Naive thymus-derived CD8-positive, alpha-beta T cell (primary cell): ENCODE measurements at places on chromosomes 2 and 18.
A peak's percentile ranks its signal among the peaks of the same experiment; 100 is the strongest.

DNA sequence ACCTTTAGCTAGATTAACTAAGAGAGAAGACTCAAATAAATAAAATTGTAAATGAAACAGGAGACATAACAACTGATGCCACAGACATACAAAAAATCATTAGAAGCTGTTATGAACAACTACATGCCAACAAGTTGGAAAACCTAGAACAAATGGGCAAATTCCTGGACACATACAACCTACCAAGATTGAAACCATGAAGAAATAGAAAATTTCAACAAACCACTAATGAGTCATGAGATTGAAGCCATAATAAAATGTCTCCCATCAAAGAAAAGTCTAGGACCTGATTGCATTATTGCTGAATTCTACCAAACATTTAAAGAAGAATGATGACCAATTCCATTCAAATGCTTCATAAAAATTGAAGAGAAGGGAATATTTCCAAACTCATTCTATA, 54.3 kb downstream of the ST3GAL5 start:
- H3K27ac ChIP-seq, result peak overlapping the region; percentile 25
- no peaks in the 10 kb centered on the region for H3K27me3 ChIP-seq
- peaks cover 25% of the 10 kb centered on the region for H3K4me1 ChIP-seq
- H3K4me3 ChIP-seq, result no peak overlapping the region

DNA sequence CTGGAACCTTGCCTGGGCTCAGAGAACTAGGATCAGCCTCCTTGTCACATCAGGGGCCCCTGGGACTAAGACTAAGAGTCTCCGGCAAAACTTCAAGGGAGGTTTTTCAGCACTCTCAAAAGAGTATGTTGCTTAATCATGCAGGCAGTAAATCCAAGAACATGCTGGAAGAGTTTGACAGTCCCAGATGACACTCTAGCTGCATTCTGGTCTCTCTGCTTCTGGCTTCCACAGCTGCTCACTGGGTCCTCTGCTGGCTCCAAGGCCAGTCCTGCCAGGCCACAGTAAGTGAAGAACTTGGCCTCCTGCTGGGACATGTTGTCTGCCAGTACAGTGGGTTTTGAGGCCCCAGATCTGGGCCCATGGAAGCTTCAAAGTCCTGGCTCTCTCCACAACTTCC, 45.2 kb upstream of the IL1RL1 start:
- H3K36me3 ChIP-seq, result no peaks in the 10 kb centered on the region
- no peak overlapping the region for H3K4me3 ChIP-seq
- no peaks in the 10 kb centered on the region for H3K4me1 ChIP-seq
- H3K27ac ChIP-seq, result no peak overlapping the region
- no peak for DNase-seq

DNA sequence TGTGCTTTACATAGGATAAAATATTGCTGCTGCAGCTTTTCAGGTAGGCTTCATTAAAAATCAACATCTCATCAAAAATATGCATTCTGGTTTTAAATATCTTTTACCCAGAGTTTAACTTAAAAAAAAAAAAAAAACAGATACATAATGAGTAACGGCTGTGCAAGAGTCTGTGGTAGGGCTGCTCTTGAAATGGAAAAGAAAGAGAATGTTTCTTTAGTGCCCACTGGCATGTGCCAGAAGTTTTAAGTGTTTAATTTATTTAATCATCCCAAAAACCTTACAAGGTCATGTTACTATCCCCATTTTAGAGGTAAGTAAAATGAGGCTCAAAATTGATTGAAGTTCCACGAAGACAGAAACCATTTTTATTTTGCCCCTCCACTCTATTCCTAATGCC, 92.1 kb downstream of the SLC8A1 start:
- no peaks in the 10 kb centered on the region for H3K36me3 ChIP-seq
- no peaks in the 10 kb centered on the region for H3K4me1 ChIP-seq
- H3K27me3 ChIP-seq, result no peaks in the 10 kb centered on the region
- no peak overlapping the region for H3K4me3 ChIP-seq
- no peak for DNase-seq

DNA sequence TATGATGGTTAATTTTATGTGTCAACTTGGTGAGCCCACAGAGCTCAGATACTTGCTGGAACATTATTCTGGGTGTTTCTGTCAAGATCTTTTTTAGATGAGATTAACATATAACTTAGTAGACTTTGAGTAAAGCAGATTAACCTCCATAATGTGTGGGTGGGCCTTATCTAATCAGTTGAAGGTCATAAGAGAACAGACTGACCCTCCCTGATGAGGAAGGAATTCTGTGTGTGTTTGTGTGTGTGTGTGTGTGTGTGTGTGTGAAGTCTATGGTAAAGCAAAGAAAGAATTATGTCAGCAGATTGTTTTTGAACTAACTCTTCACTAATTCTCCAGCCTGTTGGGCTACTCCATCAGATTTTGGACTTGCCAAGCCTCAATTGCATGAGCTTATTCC, 232.2 kb upstream of the MEX3C start:
- DNase-seq, result no peak
- H3K4me1 ChIP-seq, result peaks cover 2% of the 10 kb centered on the region
- no peak overlapping the region for H3K4me3 ChIP-seq
- peaks cover 13% of the 10 kb centered on the region for H3K27me3 ChIP-seq

DNA sequence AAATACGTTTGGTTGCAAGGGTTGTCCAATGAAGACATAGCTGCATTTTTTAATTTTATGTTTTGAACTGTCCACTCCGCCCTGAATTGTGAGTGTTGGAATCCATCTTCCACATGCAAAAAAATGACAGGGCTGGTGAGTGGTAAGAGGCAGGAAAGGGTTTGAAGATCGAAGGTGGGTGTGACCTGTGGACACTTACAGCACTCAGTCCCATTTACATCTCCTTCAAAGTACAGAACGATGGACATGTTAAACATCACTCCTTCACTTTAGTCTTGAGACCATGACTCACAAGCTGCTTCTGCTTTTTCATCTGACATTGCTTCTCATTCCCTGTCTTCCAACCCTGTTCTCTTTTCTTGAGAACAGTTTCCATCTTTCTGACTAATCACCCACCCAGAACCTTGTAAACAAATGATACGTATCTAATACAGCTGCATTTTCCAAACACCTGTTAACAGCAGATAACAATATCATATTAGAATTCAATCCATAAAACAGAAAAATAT, 179.3 kb downstream of the ZNF516 start:
- H3K4me3 ChIP-seq, result no peak overlapping the region
- H3K4me1 ChIP-seq, result no peaks in the 10 kb centered on the region
- H3K27me3 ChIP-seq, result no peaks in the 10 kb centered on the region
- DNase-seq, result no peak
- no peak overlapping the region for H3K27ac ChIP-seq
- no peaks in the 10 kb centered on the region for H3K36me3 ChIP-seq

GRCh38 chr2:106866641-106867040, 19.3 kb downstream of the ST6GAL2 start:
- no peak for DNase-seq
- no peaks in the 10 kb centered on the region for H3K4me1 ChIP-seq
- H3K27me3 ChIP-seq, result peaks cover 20% of the 10 kb centered on the region
- no peaks in the 10 kb centered on the region for H3K36me3 ChIP-seq
- no peak overlapping the region for H3K27ac ChIP-seq
- no peak overlapping the region for H3K4me3 ChIP-seq

GRCh38 chr2:190674966-190675650, 26.2 kb downstream of the NAB1 start:
- no peaks in the 10 kb centered on the region for H3K27me3 ChIP-seq
- H3K27ac ChIP-seq, result no peak overlapping the region
- peaks cover 38% of the 10 kb centered on the region for H3K4me1 ChIP-seq
- peaks cover 30% of the 10 kb centered on the region for H3K36me3 ChIP-seq

DNA sequence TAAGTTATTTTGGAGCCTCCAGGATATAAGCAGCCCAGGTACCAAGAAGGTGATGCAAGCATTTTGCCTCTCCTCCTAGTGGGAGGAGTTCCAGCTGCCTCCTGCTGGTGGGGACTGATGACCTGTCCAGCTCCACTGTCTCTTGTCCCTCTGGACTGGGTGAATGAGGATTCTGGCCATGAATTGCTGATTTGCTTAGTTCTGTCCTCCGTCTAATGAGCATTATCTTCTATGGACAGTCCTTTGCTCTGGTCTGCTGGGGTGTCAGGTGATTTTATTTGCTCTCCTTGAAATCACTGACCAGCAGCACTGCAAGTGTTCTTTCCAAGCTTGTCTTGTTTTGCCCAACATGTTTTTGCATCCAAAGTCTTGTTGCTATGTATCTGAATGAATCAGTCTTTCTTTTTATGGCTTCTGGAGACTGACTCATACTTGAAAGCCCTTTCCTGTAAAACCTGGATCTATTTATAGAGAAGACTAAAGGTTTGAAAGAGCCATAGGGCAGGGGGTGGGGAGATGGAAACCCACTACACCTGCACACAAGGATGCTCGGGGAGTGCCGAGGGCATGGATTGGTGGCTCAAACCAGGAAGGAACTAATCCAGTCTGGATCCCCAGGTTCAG, 40.5 kb upstream of the EFHD1 start:
- no peak for DNase-seq
- peaks cover 2% of the 10 kb centered on the region for H3K4me1 ChIP-seq
- H3K27me3 ChIP-seq, result no peaks in the 10 kb centered on the region
- no peak overlapping the region for H3K27ac ChIP-seq

DNA sequence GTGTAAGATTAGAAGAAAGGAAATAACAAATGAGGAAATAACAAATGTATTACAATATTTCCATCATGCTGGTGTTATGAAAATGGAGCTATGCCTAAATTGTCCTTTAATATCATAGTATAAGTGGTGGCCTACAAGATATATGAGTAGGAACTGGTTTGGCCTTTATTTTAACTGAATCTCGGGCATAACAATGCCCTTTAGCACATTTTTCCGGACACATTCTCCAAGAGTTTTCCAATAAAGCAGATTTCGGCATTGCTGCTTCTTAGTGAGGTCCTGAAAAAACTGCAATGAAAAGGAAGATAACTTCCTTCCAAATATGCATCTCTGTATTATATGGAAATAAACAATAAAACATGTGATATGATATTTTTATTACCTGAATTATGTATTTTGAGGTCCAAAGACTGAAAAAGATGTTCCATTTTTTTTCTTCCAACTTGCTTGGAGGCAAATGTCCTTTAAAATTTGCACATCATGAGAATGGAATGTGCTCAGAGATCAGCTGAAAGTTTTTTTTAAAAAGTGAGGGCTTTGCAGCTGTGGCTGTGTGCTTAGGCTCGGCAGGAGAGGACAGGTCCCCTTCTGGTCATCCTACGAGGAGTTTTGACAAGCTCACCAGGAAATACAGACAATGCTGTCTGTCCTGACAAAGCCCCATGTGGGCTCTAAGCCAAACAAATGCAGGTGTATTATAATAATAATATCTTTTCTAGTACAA, 132.3 kb upstream of the RND3 start:
- H3K27ac ChIP-seq, result no peak overlapping the region
- no peak for DNase-seq
- H3K36me3 ChIP-seq, result no peaks in the 10 kb centered on the region
- no peaks in the 10 kb centered on the region for H3K4me1 ChIP-seq

- no peaks in the 10 kb centered on the region for H3K27me3 ChIP-seq
- peaks cover 25% of the 10 kb centered on the region for H3K4me1 ChIP-seq
- H3K36me3 ChIP-seq, result peaks cover 27% of the 10 kb centered on the region
- H3K27ac ChIP-seq, result no peak overlapping the region
- no peak overlapping the region for H3K4me3 ChIP-seq
These were observed 122.2 kb downstream of the NCOA1 start for GRCh38 chr2:24613154-24613814.

DNA sequence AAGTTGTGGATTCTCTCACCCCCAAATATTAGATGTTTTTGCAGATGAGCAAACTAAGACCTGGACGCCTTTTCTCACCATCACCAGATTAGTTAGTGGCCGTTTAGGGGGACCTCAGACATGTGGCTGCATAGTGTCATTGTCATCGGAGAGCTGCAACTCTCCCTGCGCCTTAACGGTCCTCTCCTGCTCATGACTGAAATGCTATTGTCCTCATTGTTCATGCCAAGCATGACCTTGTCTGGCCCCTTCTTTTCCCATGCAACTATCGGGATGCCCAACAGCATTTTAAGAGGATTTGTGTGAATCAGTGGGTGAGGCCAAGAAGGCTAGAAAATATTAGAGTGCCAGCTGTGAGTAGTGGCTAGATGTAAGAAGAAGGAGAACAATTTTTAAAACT, 174.2 kb downstream of the SOCS6 start:
- H3K27ac ChIP-seq, result no peak overlapping the region
- no peak overlapping the region for H3K4me3 ChIP-seq
- peaks cover 10% of the 10 kb centered on the region for H3K27me3 ChIP-seq
- H3K4me1 ChIP-seq, result peaks cover 7% of the 10 kb centered on the region

DNA sequence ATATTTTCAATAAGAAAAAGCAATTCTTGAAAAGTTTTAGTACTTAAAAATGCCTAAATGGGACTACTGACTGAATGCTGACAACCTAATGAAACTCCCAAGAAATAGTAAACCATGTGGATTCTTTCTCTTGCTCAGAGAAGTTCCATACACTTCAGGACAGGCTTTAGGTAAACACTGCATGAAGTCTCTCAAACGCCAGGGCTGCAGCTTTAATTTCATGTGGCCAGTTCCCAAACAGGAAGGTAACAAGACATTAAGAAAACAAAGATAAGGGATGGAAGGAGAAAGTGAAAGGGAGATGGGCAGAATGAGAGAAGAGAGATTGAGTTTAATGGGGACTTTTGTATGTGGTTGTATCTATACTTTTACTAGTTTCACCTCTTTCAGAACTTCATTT, 734.7 kb upstream of the PKDCC start:
- no peaks in the 10 kb centered on the region for H3K4me1 ChIP-seq
- no peaks in the 10 kb centered on the region for H3K27me3 ChIP-seq
- no peaks in the 10 kb centered on the region for H3K36me3 ChIP-seq
- no peak overlapping the region for H3K27ac ChIP-seq
- H3K4me3 ChIP-seq, result no peak overlapping the region

DNA sequence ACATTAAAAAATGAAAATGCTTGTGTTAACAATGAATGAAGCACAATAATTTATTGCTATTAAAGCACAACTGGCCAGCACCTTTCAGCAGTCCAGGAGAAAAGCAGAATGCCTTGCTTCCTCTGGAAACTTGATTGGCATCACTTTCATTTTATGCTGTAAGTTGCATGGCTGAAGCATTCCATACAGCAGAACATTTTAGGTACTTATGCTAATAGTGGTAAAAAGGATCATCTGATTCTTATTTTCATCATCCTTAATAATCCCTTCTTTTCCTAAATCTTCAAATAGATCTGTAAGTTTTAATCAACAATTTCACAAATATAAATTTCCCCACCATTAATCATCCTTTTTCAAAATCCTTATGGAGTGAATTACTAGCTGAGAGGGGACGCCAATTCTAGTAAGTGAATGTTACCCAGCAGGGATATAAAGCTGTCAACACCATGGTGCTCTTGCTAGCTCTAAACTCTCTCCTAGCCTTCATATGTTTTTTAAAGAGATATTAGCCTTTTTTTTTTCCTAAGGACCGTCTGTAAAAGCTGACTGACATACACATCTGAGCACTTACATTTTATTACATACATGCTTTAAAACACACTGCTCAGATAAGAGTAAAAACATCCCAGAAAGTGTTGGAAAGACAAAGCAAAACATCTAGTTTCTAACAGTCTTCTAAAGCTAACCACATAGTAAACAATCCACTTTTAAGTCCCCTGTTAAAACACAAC, 5.3 kb downstream of the SATB2 start:
- H3K27me3 ChIP-seq, result peaks cover 45% of the 10 kb centered on the region
- H3K4me1 ChIP-seq, result peaks cover 15% of the 10 kb centered on the region
- no peak overlapping the region for H3K27ac ChIP-seq
